ENCODE measurements at places on chromosomes 7 and 10.
A peak's percentile ranks its signal among the peaks of the same experiment; 100 is the strongest.

GRCh38 chr7:132142006-132142405 is 434.3 kb downstream of the PLXNA4 start:
- no peak for DNase-seq

GRCh38 chr10:44963772-44964633 is 4.4 kb downstream of the RASSF4 start:
- peak; percentile 85 for DNase-seq

DNA sequence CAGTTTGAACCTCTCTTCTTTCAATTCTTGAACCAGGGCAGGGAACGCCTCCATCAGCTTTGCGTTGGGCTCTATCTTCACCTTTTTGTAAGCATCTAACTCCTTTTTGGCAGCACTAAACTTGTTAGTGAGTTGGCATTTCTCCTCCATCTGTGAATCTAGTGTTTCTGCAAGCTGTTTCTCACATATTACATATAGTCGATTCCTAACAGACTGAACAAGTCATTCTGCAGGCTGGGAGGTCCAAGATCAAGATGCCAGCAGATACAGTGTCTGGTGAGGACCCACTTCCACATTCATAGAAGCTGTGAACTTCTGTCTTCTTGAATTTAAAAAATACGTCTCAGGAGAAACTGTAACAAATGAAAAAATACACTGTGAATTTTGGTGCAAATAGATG is 539.7 kb downstream of the ANKRD7 start:
- DNase-seq = no peak

- no peak for DNase-seq
These were observed 429.9 kb upstream of the KLF6 start for GRCh38 chr10:4214908-4215307.

DNA sequence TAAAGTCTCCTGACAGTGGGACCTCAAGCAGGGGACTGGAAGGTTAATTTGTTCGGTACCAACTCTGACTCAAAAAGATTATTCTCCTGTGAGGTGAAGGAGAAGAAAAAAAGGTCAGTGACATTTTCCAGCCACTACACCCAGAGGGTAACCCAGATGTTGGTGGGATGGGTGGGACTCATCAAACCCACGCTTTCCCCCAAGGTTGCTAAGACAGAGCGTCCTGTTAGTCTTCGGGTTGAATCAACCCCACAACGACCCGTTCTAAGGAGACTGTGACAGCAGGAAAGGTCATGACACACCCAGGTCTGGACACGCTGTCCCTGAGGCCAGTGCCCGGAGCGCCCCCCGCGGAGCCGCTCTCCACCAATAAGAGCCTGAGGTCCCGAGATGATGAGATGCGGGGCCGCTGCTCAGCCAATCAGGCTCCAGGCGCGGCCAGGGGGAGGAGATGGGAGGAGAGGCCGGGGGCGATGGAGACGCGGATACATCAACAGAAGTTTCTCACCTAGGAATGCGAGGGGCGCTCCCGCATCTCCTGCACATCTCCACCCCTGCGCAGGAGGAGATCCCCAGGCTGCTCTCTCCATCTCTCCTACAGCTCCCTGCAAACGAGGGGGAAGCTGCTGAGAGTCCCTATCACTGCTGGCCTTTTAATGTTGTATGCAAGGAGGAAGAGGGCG is at the start of gene WNT16:
Gene WNT16, plus strand, starts transcription at position 493 of the 683 bp plus-strand sequence. CDS start 293 bp downstream, outside the sequence.
- DNase-seq = no peak

DNA sequence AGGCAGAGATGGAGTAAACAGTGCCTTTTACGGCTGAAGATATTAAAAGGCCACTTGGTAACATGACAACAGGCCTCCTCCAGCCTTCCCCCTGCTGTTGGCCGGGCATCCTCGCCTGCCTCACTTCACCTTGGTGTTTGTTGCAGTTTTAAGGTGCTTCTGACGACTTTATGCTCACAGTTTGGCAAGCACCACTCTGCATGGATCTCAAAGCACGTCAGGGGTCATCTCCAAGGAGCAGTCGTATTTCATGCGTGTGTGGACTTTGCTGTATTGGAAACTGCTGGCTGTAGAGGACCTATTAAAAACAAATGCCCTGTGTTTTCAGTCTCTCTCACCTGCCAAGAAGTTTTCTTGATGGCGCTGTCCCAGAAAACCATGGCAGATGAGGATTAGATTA is 483.1 kb downstream of the RPS24 start:
- no peak for DNase-seq

Measured in HepG2 (cell line).